ENCODE measurements at places on chromosomes 3 and 15. TPM values are rescaled to one million over a fixed set of nuclear protein-coding genes. Genes with fewer than 3 reads are reported as not detected.

Gene RNU5B-1
- total RNA-seq, result not detected

Gene PRSS50
- total RNA-seq, result 0.13 TPM

Gene LRIG1
- total RNA-seq, result 5.3 TPM

Gene VPS39
- total RNA-seq, result 55.2 TPM

Data from Panc1 (cell line).